ENCODE measurements at places on chromosomes 12 and 14.

DNA sequence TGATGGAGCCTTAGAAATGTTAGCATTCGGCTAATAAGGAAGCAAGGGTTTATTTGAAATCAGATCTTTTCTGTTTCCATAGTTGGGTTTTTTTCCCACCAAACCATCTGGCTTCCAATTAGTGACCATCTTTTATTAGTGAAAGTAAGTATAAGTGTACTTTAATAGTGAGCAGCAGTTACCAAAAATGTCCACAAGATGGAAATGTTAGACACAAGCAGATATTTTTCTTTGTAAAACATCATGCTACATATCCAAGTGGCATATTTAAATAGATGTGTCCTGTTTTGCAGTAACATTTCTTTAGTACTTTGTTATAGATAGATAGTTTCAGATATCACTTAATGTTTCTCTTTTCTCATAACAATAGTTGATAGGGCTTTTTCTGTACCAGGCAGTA lies 28.8 kb downstream of the YEATS4 start:
- H3K27me3 ChIP-seq, result no peaks in the 10 kb centered on the region
- H3K4me3 ChIP-seq, result no peak overlapping the region
- no peaks in the 10 kb centered on the region for H3K4me1 ChIP-seq
- no peak overlapping the region for H3K27ac ChIP-seq
- no peak for DNase-seq
- H3K36me3 ChIP-seq, result peaks cover 14% of the 10 kb centered on the region

- DNase-seq, result no peak
- no peak overlapping the region for H3K4me3 ChIP-seq
- no peak overlapping the region for H3K27ac ChIP-seq
- no peaks in the 10 kb centered on the region for H3K36me3 ChIP-seq
- H3K27me3 ChIP-seq, result no peaks in the 10 kb centered on the region
These were observed 96.8 kb downstream of the MYRFL start for GRCh38 chr12:69921831-69922230.

DNA sequence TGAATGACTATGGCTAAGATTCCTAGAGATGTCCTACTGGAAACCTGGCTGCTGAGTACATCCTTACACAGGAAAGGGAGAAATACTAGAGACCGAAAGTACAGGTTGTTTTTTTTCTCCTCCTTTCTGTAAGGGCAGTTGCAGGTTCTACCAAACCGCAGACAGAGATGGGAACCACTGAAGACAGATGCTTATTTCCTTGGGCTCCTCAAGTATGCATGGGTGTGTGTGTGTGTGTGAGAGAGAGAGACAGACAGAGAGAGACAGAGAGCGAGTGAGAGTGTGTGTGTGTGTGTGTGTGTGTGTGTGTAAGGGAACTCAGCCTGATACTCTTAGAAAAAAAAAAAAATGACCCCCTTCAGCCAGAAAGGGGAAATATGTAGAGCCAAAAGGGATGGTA lies 42.5 kb downstream of the MAP4K5 start:
- no peaks in the 10 kb centered on the region for H3K36me3 ChIP-seq
- DNase-seq, result no peak
- H3K4me3 ChIP-seq, result no peak overlapping the region
- H3K27me3 ChIP-seq, result no peaks in the 10 kb centered on the region

DNA sequence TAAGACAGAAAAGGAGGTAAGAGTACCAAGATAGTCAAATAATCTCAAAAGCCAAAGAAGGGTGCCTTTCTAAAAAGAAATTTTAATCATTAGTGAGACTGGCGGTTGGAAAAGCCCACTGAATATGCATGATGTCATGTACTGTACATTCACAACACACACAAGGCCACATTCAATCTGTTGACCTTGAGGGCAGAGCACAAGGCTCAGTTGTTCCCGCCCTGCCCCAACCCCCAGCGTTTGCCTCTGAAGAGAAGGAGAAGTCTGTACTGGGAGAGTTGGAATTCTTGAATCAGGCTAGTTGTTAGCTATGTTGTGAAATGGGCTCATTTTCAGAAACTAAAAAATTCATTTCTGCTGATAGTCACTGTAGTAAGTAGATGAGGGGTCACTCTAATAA lies 50.2 kb upstream of the NID2 start:
- no peaks in the 10 kb centered on the region for H3K4me1 ChIP-seq
- no peaks in the 10 kb centered on the region for H3K36me3 ChIP-seq
- no peaks in the 10 kb centered on the region for H3K27me3 ChIP-seq
- no peak for DNase-seq
- H3K4me3 ChIP-seq, result no peak overlapping the region
- H3K27ac ChIP-seq, result no peak overlapping the region

- no peaks in the 10 kb centered on the region for H3K27me3 ChIP-seq
- peak overlapping the region; percentile 87 for H3K27ac ChIP-seq
- peak overlapping the region; percentile 81 for H3K4me3 ChIP-seq
- H3K36me3 ChIP-seq, result peaks cover 14% of the 10 kb centered on the region
- H3K4me1 ChIP-seq, result peaks cover 34% of the 10 kb centered on the region
These were observed 1.9 kb downstream of the MLXIP start for GRCh38 chr12:122080149-122081082.

DNA sequence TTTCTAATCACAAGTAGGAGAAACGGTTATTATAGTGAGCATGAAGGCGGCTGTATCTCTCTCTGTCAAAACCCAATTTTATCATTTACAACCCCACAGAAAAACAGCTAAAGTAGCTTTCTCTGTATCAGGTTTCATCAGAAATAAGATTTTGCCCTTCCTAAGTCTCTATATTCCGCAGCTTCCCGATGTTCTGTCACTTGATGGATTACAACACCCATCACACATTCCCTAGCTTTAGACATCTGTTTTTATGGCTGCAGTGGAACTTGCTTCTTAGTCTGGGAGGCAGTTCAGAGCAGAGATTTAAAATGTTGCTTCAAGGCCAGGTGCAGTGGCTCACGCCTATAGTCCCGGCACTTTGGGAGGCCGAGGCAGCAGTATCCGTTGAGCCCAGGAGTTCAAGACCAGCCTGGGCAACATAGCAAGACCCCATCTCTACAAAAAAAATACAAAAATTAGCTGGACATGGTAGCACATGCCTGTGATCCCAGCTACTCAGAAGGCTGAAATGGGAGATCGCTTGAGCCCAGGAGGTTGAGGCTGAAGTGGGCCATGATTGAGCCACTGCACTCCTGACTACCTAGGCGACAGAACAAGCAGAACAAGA lies 27.6 kb upstream of the FOXN3 start:
- H3K27ac ChIP-seq, result no peak overlapping the region
- no peaks in the 10 kb centered on the region for H3K4me1 ChIP-seq
- H3K4me3 ChIP-seq, result no peak overlapping the region
- no peaks in the 10 kb centered on the region for H3K36me3 ChIP-seq

- no peaks in the 10 kb centered on the region for H3K36me3 ChIP-seq
- no peaks in the 10 kb centered on the region for H3K27me3 ChIP-seq
- no peak for DNase-seq
These were observed 11.1 kb downstream of the ERP27 start for GRCh38 chr12:14927267-14927666.

- H3K27ac ChIP-seq, result no peak overlapping the region
- H3K27me3 ChIP-seq, result no peaks in the 10 kb centered on the region
- H3K4me1 ChIP-seq, result no peaks in the 10 kb centered on the region
These were observed 18.1 kb downstream of the EGLN3 start for GRCh38 chr14:33932576-33933345.

- H3K27me3 ChIP-seq, result no peaks in the 10 kb centered on the region
- peaks cover 6% of the 10 kb centered on the region for H3K4me1 ChIP-seq
- DNase-seq, result no peak
- no peaks in the 10 kb centered on the region for H3K36me3 ChIP-seq
- H3K27ac ChIP-seq, result no peak overlapping the region
These were observed 61.9 kb downstream of the DRAM1 start for GRCh38 chr12:101939306-101939705.

GRCh38 chr12:117318591-117318990 lies 42.8 kb downstream of the NOS1 start:
- DNase-seq, result peak; percentile 25
- no peaks in the 10 kb centered on the region for H3K4me1 ChIP-seq
- no peaks in the 10 kb centered on the region for H3K36me3 ChIP-seq
- no peak overlapping the region for H3K4me3 ChIP-seq
- H3K27ac ChIP-seq, result no peak overlapping the region
- no peaks in the 10 kb centered on the region for H3K27me3 ChIP-seq

DNA sequence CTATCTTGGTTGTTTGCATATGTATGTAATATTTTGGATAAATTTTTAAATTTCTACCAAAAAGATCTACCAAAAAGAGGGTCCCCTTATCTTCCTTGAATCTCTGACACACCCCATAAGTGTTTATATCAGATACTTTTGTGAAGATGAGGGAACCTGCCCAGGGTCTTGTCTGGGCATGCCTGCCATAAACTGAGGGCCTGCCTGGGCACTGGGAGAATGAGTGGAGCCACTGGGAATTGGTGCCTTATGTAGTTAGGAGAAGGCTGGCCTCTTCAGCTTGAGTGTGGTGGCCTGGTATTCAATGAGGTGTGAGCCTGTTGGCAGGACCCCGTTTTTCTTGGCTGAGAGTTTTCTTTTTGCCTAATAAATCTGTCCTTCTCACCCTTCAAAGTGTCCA lies 46.5 kb downstream of the OR9K2 start:
- no peak overlapping the region for H3K4me3 ChIP-seq
- no peaks in the 10 kb centered on the region for H3K27me3 ChIP-seq
- no peak overlapping the region for H3K27ac ChIP-seq
- H3K36me3 ChIP-seq, result no peaks in the 10 kb centered on the region

DNA sequence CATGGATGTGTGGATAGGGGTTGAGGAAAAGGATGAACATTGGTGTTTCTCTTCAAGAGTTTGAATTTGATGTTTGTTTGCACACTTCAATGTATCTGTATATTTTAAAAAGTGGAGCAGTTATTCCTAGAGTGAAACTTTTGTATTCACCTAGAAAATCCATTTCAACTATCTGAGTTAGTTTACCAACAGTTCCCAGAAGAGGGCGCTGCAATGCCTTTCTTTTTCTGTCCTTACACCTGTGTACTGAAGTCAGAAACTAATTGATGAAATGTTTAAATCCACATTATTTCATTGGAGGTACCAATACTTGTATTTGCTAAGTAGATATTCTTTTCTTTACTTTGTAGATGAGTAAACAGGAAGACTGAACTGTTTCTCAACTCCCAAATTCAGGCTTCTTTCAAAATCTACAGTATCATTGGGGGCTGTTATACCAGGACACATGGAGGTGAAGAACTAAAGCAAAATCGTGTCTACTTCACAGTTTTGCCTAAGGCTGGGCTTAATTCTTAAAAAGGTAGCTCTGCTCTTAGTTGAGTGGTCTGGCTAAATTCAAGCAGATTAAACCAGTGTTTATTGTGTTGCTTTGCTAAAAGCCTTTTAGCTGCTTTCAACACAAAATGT lies 26.6 kb upstream of the KLRB1 start:
- DNase-seq, result no peak
- no peak overlapping the region for H3K27ac ChIP-seq
- H3K4me1 ChIP-seq, result peaks cover 6% of the 10 kb centered on the region
- no peak overlapping the region for H3K4me3 ChIP-seq
- H3K27me3 ChIP-seq, result no peaks in the 10 kb centered on the region
- H3K36me3 ChIP-seq, result no peaks in the 10 kb centered on the region

- no peak overlapping the region for H3K4me3 ChIP-seq
- H3K27ac ChIP-seq, result no peak overlapping the region
- H3K4me1 ChIP-seq, result no peaks in the 10 kb centered on the region
These were observed 20.5 kb downstream of the RNF212B start for GRCh38 chr14:23258256-23258655.

DNA sequence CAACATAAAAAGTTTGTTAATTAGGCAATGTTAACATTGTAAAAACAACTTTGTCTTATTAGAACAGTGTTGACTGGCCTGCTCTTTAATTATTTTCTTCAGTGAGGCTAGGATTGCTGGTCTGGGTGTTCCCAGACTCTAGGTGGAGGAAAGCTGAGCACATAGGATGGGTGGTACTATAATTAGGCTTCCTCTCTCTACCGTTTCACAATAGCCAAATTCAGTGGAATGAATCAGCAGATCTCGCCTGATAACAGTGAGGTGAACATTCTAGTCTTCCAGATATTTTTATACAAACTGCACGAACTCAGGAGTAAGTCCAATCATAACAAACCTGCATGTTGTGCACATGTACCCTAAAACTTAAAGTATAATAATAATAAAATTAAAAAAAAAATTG lies 11.9 kb downstream of the PTGDR start:
- no peaks in the 10 kb centered on the region for H3K36me3 ChIP-seq
- no peak for DNase-seq
- H3K4me3 ChIP-seq, result no peak overlapping the region
- no peak overlapping the region for H3K27ac ChIP-seq

DNA sequence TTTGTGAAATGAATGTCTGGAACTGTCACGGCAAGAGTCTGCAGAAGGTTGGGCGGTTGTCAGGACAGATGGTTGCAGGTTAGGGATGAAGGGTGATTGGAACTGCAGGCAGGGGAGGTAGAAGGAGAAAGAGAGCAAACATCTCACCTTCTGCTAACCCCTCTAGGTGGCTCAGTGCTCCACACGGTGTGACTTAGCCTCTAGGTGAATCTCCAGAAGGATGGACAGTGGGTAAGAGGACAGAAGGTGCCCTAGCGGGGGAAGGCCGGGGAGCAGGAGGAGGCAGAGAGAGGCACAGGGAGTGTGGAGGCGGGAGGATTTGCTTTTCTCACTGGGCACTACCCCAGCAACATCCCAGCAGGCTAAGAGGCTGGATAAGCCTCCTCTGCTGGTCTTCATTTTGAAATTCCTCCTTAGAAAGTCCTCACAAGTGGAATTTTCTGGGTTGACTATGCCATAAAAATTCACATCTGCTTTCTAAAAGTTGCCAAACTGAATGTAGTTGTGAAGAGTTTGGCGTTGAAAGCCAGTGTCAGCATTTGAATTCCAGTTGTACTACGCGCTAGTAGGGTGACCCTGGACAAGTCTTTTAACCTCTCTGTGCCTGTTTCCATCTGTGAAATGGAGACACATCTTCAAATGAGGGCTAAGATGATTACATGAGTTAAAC lies 10.7 kb upstream of the GPR68 start:
- H3K4me3 ChIP-seq, result no peak overlapping the region
- H3K4me1 ChIP-seq, result peaks cover 43% of the 10 kb centered on the region
- H3K27me3 ChIP-seq, result no peaks in the 10 kb centered on the region
- no peak for DNase-seq
- H3K36me3 ChIP-seq, result no peaks in the 10 kb centered on the region

GRCh38 chr12:108625228-108625627 lies 8.5 kb downstream of the SELPLG start:
- peaks cover 34% of the 10 kb centered on the region for H3K4me1 ChIP-seq
- no peaks in the 10 kb centered on the region for H3K27me3 ChIP-seq
- DNase-seq, result no peak
- H3K4me3 ChIP-seq, result no peak overlapping the region
- H3K27ac ChIP-seq, result no peak overlapping the region

DNA sequence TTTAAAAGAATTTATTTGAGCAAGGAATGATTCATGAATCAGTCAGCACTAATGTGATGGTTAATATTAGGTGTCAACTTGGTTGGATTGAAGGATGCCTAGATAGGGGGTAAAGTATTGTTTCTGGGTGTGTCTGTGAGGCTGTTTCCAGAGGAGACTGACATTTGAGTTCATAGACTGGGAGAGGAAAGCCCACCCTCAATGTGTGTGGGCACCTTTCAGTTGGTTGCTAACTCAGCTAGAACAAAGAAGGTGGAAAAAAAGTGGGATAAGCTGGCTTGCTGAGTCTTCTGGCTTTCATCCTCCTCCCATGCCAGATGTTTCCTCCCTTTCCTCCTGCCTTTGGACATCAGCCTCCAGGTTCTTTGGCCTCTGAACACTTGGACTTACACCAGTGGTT lies 47.2 kb downstream of the TESPA1 start:
- no peak for DNase-seq
- peaks cover 15% of the 10 kb centered on the region for H3K4me1 ChIP-seq
- no peaks in the 10 kb centered on the region for H3K36me3 ChIP-seq
- H3K27ac ChIP-seq, result no peak overlapping the region

GRCh38 chr14:66944872-66945271 lies 244.4 kb upstream of the GARIN2 start:
- H3K27me3 ChIP-seq, result no peaks in the 10 kb centered on the region
- H3K27ac ChIP-seq, result no peak overlapping the region
- no peaks in the 10 kb centered on the region for H3K4me1 ChIP-seq
- DNase-seq, result no peak
- no peak overlapping the region for H3K4me3 ChIP-seq
- H3K36me3 ChIP-seq, result no peaks in the 10 kb centered on the region

Data from upper lobe of right lung (tissue), 1 donor.